ENCODE measurements at places on chromosomes 16 and 17. TPM values are rescaled to one million over a fixed set of nuclear protein-coding genes. Genes with fewer than 3 reads are reported as not detected.

GRCh38 chr16:89331371-89332109 is 114.0 kb downstream of the ZNF778 start:
- DNase-seq = no peak

DNA sequence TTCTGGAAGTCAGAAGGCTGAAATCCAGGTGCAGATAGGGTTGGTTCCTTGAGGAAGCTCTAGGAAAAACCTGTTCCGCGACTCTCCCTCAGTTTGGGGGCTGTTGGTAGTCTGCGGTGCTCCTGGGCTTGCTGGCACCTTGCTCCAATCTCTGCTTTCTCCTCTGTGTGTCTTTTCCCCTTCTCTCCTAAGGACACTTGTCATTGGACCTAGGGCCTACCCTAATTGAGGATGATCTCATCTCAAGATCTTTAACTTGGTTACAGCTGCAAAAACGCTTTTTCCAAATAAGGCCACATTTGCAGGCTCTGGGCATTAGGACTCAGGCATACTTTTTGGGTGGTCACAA is 12.9 kb upstream of the CACNG4 start:
- no peak for DNase-seq

The FBXL16 gene
- polyA plus RNA-seq = 1.1 TPM

DNA sequence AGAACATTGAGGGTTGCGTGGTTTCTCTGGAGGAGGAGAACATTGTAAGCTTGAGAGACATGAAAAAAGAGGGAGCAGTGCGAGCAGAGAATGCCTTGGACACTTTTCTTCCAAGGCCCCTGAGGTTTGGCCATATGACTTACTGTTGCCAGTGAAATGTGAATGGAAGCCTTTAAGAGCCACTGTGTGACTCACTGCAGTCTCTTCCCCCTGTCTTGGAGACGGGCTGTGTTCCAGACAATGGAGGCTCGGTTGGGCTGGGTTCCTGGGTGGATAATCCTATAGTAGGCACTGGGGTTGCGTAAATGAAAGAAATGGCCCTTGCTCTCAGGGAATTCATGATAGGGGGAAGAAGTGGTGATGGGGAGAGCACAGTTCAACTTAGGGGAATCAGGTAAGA is 75.5 kb downstream of the SHISA9 start:
- DNase-seq = no peak

- DNase-seq = no peak
Measured at GRCh38 chr17:13182450-13182849, 164.6 kb upstream of the ELAC2 start.

DNA sequence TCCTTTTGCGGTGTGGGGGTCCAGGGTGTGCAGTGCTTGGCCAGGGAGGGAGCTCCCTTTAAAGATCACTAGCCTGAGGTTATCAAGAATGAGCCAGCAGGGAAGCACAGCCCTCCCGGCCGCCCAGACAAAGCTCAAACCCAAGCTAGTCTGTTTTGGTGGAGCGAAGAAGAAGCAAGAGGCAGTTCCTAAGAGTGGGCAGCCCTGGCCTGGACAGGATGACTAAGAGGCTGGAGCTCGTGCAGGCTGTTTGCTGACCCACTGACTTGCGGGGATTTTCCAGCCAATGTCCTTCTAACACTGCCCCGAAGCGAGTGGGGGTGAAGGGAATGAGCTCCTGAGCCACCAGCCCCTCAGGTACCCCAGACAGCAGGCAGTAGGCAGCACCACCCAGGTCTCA is 134.4 kb downstream of the COPRS start:
- DNase-seq = no peak

GRCh38 chr17:75313941-75314551 is 24.8 kb upstream of the SLC25A19 start:
- no peak for DNase-seq
